ENCODE measurements at places on chromosomes 3 and 15.

DNA sequence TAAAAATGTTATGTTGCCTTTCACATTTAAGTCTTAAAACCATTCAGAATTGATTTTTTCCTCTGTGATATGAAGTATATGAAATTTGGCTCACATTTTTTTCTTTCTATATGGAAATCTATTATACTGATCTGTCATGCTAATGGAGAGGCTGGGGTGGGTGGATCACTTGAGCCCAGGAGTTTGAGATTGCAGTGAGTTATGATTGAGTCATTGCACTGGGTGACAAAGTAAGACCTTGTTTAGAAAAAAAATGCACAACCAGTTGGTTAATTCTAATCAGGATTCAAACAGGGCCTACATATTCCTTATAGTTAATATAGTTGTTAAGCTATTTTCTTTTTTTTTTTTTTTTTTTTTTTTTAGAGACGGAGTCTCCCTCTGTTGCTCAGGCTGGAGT, 230.5 kb downstream of the MFSD1 start:
- no peak for DNase-seq

GRCh38 chr15:37340438-37340837, 240.1 kb upstream of the MEIS2 start:
- no peak for DNase-seq

GRCh38 chr3:169627073-169627472, 36.4 kb downstream of the MECOM start:
- DNase-seq = no peak

DNA sequence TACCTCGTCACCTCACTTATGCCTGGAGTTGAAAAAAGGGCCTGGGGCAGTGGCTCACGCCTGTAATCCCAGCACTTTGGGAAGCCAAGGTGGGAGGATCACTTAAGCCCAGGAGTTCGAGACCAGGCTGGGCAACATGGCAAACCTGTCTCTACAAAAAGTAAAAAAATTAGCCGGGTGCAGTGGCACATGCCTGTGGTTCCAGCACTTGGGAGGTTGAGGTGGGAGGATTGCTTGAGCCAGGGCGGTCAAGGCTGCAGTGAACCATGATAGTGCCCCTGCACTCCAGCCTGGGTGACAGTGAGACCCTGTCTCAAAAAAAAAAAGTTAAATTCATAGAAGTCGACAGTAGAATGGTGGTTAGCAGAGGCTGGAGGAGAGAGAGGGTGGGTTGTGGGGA, 4.6 kb upstream of the NEIL1 start:
- DNase-seq = no peak

DNA sequence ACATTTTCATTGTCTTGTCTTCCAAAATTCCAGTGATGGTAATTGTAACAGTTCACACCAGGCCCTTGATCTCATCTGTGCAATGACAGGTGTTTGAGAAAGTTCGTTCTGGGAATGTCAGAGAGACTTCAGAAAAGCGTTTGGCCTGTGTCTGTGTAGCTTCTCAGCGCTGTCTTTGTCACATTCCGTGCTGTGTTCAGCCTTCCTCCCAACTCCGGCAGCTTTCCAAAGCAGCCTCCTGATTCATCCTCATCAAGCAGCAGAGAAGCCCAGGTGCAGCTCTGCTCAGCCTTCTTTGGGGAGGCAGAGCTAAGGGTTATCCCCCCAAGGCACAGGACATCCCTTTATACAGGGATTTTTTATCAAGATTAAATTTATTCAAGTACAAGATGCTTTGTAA, 494.0 kb upstream of the SUCLG2 start:
- no peak for DNase-seq

- DNase-seq = no peak
These were observed 115.8 kb upstream of the PLCL2 start for GRCh38 chr3:16768956-16769355.

DNA sequence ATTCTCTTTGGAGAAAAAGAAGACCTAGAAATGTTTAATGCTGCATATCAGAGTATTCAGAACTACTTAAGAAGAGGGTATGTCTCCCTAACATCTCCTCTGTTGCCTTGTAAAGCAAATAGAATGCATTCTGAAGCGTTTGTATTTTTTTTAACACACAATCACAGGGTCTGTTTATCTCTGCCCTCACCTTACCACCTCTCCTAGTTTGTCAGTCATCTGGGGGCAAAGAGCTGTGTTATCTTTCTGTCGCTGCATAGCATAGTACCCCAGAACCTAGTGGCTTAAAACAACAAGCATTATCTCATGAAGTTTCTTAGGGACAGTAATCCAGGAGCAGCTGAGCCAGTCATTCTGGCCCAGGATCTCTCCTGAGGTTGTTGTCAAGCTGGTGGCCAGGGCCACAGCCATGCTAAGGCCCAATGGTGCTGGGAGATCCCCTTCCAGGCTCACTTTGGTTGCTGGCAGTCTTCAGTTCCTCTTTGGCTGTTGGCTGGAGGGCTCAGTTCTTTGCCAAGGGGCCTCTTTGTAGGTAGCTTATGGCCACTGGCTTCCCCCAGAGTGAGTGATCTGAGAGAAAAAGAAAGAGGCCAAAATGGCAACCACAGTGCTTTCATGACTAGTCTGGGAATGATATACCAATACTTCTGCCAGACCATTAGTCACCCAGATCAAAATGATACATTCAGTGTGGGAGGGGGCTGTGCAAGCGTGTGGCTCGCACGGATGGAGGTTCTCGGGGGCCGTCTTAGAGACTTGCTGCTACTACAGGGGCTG, 17.8 kb downstream of the EDEM1 start:
- no peak for DNase-seq

- no peak for DNase-seq
These were observed 35.4 kb downstream of the PXYLP1 start for GRCh38 chr3:141266797-141267555.

DNA sequence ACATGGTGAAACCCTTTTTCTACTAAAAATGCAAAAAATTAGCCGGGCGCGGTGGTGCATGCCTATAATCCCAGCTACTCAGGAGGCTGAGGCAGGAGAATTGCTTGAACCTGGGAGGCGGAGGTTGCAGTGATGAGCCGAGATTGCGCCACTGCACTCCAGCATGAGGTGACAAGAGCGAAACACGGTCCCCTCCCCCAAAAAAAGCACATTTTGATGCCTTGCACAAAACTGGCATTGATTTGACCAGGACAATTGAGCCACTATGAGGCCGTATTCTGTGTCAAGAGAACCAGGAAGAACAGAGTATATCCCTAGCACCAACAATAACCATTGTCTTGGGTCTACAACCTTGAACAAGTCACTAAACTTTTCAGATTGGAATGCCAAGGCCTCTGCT, 50.6 kb downstream of the SH3BP5 start:
- no peak for DNase-seq

- no peak for DNase-seq
These were observed 182.1 kb upstream of the TSC22D2 start for GRCh38 chr3:150225986-150226385.

DNA sequence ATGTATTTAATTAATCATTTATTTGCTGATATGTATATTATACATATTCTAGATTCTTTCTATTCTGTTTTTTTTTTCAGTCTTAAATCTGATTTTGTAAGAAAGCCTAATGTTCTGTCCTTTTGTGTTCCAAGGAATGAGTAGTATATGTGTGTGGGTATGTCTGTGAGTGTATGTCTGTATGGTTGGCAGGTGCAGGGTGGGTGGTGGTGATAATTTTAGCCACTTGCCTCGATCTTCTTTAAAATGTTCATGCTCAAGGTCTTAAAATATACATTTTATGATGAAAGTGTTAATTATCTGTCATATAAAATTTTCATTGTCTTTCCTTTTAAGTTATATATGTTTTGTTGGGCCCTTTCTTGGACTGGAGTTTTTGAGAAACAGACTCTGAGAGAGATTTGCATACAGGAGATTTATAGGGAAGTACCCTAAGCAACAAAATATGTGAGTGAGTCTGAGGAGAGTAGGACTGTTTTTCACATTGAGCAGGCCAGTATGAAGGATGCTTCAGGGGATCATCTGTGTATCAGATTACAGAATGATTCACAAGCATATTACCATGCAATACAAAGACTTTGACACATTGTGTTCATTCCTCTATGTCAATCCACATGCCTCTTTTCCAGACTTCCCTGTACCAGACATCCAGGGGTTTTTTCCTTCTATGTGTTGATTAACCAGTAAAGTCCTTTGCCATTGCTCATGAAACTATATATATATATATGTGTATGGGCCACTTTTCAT, 211.0 kb upstream of the DPPA4 start:
- DNase-seq = no peak

DNA sequence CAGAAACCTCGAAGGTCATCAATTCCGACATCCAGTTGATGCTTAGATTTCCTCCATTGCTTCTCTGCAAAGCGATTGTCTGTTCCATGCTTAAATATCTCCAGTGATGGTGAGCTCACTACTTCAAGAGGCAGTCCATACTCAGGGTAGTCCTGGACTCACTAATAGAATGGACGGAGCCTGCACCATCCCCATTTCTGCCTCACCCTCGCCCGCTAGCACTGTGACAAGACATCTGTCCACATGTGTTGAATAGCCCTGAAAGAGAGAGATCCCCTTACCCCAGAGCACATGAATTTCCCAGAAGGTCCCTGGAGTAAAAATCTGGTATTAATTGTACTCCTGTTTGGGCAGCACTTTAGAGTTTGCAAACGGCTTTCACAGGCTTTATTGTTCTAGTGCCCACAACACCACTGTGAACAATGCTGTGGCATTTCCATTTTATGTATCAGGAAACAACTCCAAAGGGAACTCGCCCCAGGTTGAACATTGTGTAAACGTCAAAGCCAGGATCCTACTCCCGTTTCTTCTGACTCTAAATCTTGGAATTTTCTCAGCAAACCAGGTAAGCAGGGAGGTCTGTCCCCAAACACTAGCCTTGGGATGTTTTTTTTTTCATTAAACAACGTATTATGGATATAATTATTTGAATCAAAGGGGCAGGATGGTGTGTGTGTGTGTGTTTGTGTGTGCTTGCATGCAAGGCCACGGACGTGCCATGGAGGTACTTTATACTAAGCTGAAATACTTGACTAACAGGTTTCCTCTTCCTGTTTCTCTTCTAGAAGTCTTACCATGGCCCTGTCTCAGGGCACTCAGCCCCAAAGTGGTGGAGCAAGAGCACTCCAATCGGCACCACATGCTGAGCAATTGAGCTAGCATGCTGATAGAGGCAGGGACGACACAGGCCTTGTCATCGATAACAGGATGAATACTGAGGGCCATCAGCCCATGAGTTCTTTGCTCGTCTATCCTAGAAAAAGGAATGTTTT, 198.3 kb downstream of the OPA1 start:
- DNase-seq = no peak

DNA sequence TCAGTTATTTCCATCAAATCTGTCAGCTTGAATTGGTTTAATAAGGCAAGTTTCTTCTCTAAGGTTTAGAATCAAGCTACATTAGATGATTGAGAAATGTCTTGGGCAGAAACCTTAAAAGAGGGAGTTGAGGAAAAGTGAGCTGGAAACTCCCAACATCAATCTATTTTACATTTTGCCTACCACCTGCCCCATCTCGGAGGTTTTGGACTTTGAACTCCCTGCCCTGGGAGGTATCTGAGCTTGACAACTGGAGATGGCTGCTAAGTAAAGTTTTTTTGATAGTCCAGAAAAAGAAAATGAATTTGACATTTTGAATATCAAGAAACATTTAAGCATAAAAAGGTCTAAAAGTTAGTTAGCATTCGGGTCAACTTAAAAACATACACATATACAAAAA, 234.2 kb downstream of the NFKBIZ start:
- DNase-seq = no peak

DNA sequence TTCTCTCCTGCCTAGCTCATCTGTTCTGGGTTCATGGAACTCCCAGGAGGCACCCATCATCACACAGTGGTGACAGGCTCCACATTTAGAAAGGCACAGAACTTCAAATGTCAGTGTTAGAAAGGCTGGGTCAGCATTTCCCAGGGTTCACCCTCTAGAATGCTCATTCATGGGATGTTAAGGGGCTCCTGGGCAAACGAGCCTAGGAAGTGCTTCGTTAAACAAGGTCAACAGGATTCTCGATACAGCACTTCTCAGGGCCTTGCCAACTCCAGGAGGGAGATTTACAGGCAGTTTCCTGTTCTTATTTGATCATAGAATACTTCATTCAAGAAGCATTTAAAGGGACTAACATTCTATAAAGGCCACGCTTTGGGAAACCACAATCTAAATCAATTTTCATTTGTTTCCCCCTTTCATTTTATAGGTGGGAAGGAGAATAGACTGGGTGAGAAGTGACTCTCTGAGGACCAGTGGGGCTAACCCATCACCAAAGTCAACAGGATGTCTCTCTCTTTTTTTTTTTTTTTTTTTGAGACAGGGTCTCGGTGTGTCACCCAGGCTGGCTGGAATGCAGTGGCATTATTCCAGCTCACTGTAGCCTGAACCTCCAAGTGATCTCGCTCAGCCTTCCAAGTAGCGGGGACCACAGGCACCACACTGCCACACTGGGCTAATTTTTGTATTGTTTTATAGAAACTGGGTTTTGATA, 14.3 kb downstream of the IGDCC4 start:
- DNase-seq = no peak

DNA sequence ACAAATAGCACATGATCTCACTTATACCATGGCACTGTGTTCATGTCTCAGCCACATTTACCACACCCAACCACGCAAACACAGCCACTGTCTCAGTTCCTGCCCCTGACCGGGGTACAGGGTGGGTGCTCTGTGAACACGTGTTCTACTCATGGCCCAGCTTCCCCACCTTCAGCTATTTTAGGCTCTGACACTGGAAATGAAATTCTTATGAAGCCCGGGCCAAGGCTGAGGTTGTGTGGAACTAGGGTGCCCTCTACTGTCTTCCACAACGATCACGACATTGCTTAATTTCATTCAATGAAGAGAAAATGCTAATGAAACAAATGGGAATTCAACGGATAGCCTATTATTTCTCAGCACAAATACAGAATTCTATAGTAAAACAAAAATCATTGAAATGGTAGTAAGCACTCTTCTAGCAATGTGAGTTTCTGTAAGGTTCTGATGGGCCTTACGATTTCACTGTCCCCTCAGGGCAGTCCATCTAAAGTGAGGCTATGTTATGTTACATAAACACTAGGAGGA, 2.1 kb upstream of the GABRA5 start:
- no peak for DNase-seq

DNA sequence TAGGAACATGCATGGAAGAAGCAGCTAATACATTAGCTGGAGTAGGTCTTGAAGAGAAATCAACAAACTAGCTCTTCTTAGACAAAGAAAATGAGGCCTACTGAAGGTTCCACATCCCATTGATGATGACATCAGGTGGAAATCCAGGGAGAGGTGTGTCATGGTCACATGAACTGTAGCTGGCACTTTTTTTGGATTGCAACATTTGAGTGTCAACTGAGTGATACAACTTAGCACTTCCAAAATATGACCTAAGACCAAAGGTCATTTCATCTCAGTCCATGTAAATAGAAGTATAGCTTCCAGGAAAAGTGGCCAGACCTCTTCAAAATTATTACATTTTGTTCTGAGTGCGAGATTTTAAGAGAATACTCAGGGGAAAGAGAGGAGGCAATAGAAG, 117.2 kb upstream of the MEIS2 start:
- no peak for DNase-seq

DNA sequence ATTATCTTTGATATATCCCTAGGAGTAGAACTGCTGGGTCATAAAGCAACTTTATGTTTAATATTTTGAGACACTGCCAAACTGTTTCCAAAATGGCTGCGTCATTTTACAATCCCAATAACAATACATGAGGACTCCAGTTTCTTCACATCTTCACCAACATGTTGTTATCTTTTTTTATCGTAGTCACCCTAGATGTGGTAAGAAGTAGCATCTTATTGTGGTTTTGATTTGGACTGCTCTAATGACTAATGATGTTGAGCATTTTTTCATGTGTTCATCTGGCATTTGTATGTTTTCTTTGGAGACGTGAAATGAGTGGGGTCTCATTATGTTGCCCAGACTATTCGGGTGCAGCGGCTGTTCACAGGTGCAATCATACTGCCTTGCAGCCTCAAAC, 83.8 kb downstream of the MAP4 start:
- DNase-seq = no peak

- DNase-seq = no peak
These were observed 95.7 kb downstream of the PLXNA1 start for GRCh38 chr3:127078626-127079025.
